ENCODE measurements at places on chromosomes 3 and 15.
A peak's percentile ranks its signal among the peaks of the same experiment; 100 is the strongest.

DNA sequence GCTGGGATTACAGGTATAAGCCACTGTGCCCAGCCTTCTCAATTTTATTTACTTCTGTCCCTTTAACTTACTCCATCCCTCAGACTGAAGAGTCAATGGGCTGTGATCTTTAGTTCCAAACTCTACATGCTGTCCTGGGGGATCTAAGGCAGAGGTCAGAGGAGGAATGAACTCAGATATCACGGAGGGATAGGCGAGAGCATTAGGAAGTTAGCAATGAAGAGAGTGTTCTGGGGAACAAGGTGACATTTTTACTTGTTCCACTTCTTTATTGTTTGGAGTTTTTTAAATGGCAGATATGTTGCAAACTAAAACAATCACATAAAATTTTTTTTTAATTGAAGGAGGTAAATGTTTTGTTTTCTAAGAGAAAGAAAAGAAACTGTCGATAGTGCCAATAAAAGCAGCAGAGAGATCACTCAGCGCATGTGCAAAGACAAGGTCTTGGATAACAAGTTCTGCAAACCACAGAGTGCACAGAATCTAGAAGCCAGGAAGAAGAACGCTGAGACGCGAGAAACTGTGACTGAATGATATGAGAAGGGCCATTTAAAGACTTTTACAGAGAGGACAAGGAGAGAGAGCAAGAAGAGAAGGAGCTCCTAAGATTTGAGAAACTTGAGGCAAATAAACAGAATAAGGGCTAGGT is 10.8 kb upstream of the CA12 start:
- no peak for DNase-seq

- DNase-seq, result no peak
Measured at GRCh38 chr3:134810052-134810435, 15.0 kb downstream of the EPHB1 start.

DNA sequence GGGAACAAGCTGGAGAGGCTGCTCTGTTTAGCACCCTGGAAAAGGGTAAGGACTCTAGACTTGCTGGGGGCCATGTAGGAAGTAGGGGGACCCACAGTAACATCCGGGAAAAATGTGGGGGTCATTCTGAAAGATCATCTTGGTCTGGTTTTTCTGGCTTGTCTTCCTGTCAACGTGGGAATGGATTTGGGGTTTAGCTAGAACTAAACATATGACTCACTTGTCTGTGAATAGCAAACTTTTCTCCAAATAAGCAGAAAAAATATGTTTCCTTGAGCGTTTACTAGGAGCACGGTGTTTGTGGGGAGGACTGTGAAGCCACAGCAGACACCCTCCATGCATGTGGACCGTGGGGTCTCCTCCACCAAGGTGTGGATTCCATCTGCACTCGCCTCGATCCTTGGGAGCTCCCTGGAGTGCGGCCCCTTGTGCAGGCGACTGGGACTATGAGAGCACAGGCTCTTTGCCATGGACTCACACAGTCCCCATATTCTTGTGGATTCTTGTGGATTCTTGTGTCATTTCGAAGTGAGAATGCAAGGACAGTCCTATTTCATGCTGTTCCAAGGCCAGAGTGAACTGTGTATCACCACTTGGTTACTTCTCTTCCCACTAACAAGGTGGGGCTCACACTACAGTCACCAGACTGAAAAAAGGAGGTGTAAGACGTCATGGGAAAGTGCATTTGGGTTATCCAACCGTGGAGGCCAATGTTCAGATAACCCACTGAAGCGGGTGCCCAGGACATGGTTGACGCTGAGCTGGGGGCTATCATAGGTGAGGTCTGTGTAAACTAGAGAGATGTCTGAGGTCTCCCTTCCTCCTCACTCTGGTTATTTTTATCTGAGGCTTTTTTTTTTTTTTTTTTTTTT is 25.5 kb downstream of the PGPEP1L start:
- DNase-seq, result peak; percentile 94

DNA sequence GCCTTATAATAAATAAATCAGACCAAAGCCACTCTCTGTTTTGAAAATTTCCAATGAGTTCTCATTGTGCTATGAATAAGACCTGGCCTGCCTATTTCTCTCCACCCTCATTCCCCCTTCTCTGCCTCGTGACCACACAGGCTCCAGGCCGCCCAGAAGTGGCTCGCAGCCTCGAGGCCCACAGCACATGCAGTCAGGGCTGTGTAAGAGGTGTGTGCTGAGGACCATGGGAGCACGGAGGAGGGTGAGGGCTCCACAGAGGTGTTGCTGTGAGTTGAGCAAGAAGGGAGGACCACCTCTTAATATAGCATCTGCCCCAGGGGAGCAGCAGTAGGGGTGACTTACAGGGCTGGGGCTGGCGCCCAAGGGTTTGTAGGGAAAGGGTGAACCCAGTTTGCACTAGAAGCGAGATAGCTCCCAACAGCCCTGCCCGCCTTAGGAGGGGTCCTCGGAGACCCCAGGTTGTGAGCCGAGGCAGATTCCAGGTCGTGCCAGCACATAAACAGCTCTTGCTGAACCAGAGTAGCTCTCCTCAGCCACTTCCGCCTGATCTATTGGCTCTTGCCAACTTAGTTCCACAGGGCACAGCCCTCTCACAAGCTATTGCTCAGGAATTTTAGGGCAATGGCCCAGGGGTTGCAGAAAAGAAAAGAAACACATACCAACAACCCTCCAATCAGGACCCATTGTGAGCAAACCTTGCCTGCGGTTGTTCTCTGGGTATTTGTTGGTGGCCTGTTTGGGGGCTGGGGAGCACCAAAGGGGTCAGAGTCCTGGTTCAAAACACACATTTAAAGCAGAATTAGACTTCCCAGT is 117.7 kb downstream of the MYLK start:
- no peak for DNase-seq
